Pancreas (tissue), 10 donors: ENCODE measurements at places on chromosomes 4 and X.

GRCh38 chrX:17525266-17525665, 150.3 kb downstream of the NHS start:
- no peak for DNase-seq
- H3K27me3 ChIP-seq: no peaks in the 10 kb centered on the region
- peaks cover 6% of the 10 kb centered on the region for H3K4me1 ChIP-seq
- no peak overlapping the region for H3K4me3 ChIP-seq
- no peak overlapping the region for H3K27ac ChIP-seq

- no peak overlapping the region for H3K4me3 ChIP-seq
- H3K36me3 ChIP-seq: no peaks in the 10 kb centered on the region
- no peaks in the 10 kb centered on the region for H3K27me3 ChIP-seq
- DNase-seq: no peak
- H3K4me1 ChIP-seq: no peaks in the 10 kb centered on the region
- H3K27ac ChIP-seq: no peak overlapping the region
Measured at GRCh38 chr4:55993994-55994663, 45.4 kb downstream of the CEP135 start.

- no peak for DNase-seq
- H3K36me3 ChIP-seq: no peaks in the 10 kb centered on the region
- no peaks in the 10 kb centered on the region for H3K27me3 ChIP-seq
- H3K4me3 ChIP-seq: no peak overlapping the region
- H3K27ac ChIP-seq: no peak overlapping the region
- no peaks in the 10 kb centered on the region for H3K4me1 ChIP-seq
Measured at GRCh38 chrX:78838709-78839108, 91.2 kb downstream of the LPAR4 start.

DNA sequence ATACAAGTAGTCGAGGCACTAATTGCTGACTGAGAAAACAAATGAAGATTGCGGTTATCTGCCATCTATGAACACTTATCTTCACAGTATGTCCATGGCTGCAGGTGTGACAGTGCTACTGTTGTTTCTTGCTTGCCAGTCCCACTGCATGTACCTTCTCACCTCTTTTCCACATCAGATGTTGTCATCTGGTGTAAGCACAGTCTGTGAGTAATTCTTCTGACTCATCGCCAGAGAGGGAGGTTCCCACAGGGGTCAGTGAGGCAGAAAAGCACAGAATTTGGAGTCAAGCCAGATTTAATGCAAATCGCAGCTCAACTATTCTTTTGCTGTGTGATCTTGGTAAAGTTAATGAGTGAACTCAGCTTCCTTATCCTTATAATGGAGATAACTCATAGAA, 144.4 kb downstream of the GLRA2 start:
- no peaks in the 10 kb centered on the region for H3K4me1 ChIP-seq
- H3K36me3 ChIP-seq: no peaks in the 10 kb centered on the region
- no peak for DNase-seq

DNA sequence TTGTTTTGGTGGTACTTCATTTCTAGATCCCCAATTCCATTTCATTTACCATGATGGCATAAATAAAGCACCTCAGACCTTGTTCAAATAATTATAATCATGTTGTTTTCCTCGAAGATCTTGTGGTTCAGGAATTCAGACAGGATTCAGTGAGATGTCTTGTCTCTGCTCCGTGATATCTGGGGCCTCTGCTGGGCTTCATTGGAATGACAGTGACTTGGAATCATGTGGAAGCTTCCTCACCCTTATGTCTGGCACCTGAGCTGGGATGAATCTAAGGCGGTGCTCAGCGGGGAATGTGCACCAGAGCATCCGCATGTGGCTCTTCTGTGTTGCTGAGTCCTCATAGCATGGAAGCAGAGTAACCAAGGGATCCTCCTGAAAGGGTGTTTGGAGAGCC, 132.2 kb downstream of the VEGFC start:
- H3K4me3 ChIP-seq: no peak overlapping the region
- H3K36me3 ChIP-seq: no peaks in the 10 kb centered on the region
- H3K4me1 ChIP-seq: no peaks in the 10 kb centered on the region
- no peaks in the 10 kb centered on the region for H3K27me3 ChIP-seq
- no peak overlapping the region for H3K27ac ChIP-seq

- peaks cover 12% of the 10 kb centered on the region for H3K27me3 ChIP-seq
- DNase-seq: no peak
- H3K4me3 ChIP-seq: no peak overlapping the region
- no peaks in the 10 kb centered on the region for H3K4me1 ChIP-seq
- H3K27ac ChIP-seq: no peak overlapping the region
- H3K36me3 ChIP-seq: no peaks in the 10 kb centered on the region
Measured at GRCh38 chrX:97984641-97985040, 1100.9 kb downstream of the RPA4 start.

- H3K36me3 ChIP-seq: no peaks in the 10 kb centered on the region
- no peaks in the 10 kb centered on the region for H3K4me1 ChIP-seq
- no peak overlapping the region for H3K27ac ChIP-seq
- DNase-seq: no peak
Measured at GRCh38 chrX:149572743-149573142, 14.5 kb downstream of the MAGEA9B start.

DNA sequence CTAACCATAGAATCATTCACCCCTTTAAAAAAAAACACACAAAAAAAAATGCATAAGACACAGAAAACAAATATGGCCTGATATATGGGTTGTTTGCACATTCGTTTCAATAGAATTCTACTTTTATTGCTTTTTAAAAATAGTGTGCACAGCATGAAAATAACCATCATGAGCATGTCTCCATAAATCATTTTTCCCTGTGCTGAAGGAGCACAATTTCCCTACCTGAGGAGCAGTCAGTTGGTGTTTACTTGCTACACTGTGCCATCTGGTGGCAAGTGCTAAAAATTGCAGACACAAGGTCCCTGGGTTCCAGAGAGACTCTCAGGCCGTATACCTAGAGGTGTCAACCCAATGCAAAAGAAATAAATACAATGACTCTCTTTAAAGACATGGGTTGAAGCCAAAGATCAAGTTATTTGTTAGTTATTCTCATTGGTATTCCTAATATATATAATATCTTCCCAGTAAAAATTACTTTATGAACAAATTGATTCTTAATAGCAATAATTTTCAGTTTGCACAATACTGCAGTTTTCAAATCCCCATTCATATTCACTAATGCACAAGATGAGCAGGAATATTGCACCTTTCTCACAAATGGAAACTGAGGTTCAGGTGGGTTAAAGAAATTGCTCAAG, 551.4 kb downstream of the IQCM start:
- DNase-seq: no peak
- H3K4me3 ChIP-seq: no peak overlapping the region
- no peaks in the 10 kb centered on the region for H3K27me3 ChIP-seq
- no peaks in the 10 kb centered on the region for H3K4me1 ChIP-seq

DNA sequence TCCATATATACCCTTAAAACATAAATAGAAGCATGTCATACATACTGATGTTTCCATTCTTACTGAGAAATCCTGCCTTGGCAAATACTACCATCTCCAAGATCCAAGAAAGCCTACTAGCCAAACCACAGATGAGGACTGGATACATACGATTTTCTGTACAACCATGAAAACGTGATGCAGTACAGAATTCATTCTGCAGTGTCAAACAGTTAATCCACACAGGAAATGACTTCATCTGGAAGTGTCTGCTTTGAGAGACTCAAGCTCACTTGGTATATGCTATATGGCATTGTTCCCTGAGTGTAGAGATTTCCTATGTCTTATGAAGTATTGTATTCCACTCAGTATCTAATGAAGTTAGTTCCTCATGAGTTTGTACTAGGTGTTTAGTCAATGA, 94.3 kb downstream of the CT47B1 start:
- no peaks in the 10 kb centered on the region for H3K4me1 ChIP-seq
- DNase-seq: no peak
- no peaks in the 10 kb centered on the region for H3K27me3 ChIP-seq
- no peak overlapping the region for H3K27ac ChIP-seq

- H3K4me1 ChIP-seq: no peaks in the 10 kb centered on the region
- no peaks in the 10 kb centered on the region for H3K27me3 ChIP-seq
- DNase-seq: no peak
- H3K27ac ChIP-seq: no peak overlapping the region
Measured at GRCh38 chr4:75997946-75998345, 7.2 kb upstream of the SDAD1 start.

DNA sequence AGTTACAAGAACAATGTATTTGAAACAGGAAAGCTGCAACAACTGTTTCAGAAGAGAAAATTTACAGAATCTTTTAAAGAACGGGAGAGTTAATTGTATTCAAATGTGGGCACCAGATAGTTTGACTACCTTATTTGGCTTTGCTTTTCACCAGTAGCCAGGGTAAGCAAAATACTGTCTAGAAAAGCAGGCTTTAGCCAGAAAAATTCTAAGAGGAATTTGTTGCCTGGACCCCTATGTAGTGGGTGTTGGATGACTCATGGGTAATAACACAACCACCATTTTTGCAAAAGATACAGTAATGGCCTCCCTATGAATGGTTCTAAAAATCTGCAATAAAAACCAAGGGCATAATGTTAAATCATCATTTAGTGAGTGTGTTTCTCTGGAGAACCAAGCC, 233.4 kb upstream of the ANXA3 start:
- no peak overlapping the region for H3K27ac ChIP-seq
- H3K36me3 ChIP-seq: no peaks in the 10 kb centered on the region
- no peaks in the 10 kb centered on the region for H3K27me3 ChIP-seq
- H3K4me3 ChIP-seq: no peak overlapping the region

DNA sequence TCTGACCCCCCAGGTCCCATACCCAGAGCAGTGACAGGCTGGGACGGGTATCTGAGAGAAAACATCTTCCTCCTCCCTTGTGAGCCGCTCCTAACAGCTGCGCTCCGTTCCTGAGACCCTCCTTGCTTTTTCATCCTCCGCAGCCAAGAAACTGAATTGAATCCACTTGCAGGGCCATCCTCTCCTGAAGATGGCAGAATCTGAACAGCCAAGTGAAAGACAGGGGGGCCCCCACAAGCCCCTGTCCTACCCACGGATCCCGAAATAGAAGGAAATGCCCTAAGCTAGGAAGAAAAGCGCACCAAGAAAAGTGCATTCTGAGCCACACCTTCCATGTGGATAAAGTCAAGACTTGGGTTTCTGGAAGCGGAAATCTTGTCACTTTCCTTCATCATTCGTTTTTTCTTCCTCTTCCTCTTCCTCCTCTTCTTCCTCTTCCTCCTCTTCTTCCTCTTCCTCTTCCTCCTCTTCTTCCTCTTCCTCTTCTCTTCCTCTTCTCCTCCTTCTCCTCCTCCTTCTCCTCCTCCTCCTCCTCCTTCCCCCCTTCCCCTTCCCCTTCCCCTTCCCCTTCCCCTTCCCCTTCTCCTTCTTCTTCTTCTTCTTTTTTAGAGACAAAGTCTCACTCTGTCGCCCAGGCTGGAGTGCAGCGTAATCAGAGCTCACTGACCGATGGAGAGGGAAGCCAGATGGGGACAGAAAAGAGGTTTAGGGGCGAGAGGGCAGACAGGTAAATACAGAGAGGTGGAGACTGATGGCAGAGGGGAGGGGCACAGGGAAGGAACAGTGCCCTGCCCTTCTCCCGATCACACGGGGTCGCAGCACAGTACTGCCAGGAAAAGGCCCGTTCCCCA, 86.0 kb upstream of the WWC2 start:
- no peak for DNase-seq
- no peak overlapping the region for H3K27ac ChIP-seq
- H3K27me3 ChIP-seq: no peaks in the 10 kb centered on the region
- H3K36me3 ChIP-seq: no peaks in the 10 kb centered on the region
- H3K4me1 ChIP-seq: no peaks in the 10 kb centered on the region

- no peaks in the 10 kb centered on the region for H3K36me3 ChIP-seq
- no peaks in the 10 kb centered on the region for H3K27me3 ChIP-seq
- DNase-seq: no peak
- no peak overlapping the region for H3K27ac ChIP-seq
Measured at GRCh38 chr4:48139691-48140090, 5.6 kb upstream of the TXK start.

- no peaks in the 10 kb centered on the region for H3K36me3 ChIP-seq
- no peak overlapping the region for H3K27ac ChIP-seq
- no peaks in the 10 kb centered on the region for H3K4me1 ChIP-seq
- H3K27me3 ChIP-seq: peaks cover 4% of the 10 kb centered on the region
- no peak overlapping the region for H3K4me3 ChIP-seq
Measured at GRCh38 chrX:45667666-45668065, 467.0 kb upstream of the DIPK2B start.

GRCh38 chr4:128550060-128550459, 259.4 kb upstream of the JADE1 start:
- no peaks in the 10 kb centered on the region for H3K36me3 ChIP-seq
- H3K4me3 ChIP-seq: no peak overlapping the region
- peaks cover 9% of the 10 kb centered on the region for H3K4me1 ChIP-seq
- H3K27ac ChIP-seq: no peak overlapping the region

- H3K4me3 ChIP-seq: no peak overlapping the region
- DNase-seq: no peak
- peak overlapping the region; percentile 20 for H3K27ac ChIP-seq
- peaks cover 12% of the 10 kb centered on the region for H3K36me3 ChIP-seq
- peaks cover 11% of the 10 kb centered on the region for H3K4me1 ChIP-seq
Measured at GRCh38 chr4:3108211-3108610, 33.7 kb downstream of the HTT start.

DNA sequence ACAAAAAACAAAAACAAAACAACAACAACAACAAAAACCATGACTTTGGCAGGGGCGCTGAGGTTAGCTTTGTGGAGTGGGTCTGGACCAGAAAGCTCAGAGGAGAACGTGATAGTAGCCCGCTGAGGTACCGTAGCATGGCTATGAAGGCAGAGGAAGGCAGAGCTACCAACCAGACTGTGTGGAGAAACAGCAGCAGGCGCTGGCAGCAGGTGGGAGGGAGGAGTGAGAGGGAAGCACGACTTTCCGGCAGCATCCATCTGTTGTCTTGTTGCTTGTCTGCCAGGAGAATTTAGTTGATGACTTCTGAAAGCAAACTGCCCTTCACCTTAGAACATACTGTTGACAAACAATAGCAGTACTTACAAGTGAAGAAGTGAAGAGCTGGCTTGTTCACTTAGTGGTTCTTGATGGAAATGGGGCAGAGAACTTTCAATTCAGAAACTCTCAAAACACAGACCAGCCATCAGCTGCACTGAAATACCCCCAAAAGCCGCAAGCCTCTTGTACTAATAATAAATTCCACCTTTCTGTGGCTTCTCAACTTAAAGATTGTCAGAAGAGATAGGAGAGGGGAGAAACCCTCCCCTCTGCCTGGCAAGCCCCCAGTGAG, 447.2 kb downstream of the SLITRK2 start:
- no peaks in the 10 kb centered on the region for H3K4me1 ChIP-seq
- no peak overlapping the region for H3K27ac ChIP-seq
- H3K27me3 ChIP-seq: no peaks in the 10 kb centered on the region
- no peak overlapping the region for H3K4me3 ChIP-seq
- no peaks in the 10 kb centered on the region for H3K36me3 ChIP-seq
- DNase-seq: no peak

DNA sequence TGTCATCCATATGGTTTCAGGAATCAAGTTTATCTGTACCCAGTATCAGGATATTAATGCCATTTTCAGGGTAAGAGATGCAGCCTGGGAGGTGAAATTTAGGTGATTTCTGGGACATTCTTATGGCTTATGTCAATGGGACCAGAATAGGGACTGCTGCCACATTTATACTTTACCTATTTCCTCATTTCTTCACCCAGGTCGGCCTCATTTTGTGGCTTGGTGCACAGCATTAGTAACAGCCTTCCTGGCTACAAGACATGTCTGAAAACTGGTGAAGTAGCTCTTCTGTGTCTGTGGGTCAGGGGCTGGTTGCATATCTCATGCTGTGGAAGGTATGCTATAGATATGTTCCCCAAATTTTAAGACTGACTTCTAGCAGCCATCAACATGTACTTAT, 284.8 kb downstream of the AFF2 start:
- H3K4me1 ChIP-seq: no peaks in the 10 kb centered on the region
- no peaks in the 10 kb centered on the region for H3K36me3 ChIP-seq
- DNase-seq: no peak
- H3K4me3 ChIP-seq: no peak overlapping the region
